Nephron progenitor cell (in vitro differentiated cells): ENCODE measurements at places on chromosomes 5 and 9.
A peak's percentile ranks its signal among the peaks of the same experiment; 100 is the strongest.

DNA sequence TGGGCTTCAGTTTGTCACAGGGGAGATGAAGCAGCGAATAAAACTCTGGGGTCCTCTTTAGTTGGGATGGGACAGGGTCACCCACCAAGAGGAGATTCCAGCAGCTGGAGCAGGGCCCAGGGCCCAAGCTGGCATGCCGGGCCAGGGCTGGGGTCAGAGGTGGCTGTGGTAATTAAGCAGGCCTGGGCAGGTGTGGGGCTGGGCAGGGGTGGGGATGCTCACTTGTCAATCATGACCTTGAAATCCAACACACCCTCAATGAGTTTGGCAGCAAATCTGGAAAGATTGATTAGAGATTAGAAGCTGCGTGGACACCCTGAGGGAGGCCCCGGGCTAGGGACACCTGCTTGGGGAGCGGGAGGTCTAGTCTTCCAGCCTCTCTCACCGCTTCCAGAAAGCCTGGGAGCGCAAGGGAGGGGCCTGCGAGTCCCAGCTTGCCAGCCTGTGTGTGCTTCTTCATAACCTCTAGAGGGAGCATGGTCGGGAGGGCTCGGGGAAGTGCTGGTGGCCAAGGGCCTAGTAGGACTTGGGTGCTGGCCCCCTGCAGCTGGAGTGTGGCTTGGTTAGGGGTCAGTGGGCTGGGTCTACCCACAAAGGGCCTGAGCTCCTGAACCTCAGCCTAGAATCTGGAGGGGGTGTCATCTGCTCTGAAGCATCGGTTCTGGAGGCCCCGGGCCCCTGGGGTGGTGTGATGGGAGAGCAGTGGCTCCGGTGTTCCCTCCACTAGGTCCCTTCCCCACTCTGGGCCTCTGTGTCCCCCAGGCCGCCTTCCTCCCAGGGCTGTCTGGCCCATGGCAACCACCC, 7.6 kb downstream of the CRAT start:
- peak; percentile 52 for DNase-seq

DNA sequence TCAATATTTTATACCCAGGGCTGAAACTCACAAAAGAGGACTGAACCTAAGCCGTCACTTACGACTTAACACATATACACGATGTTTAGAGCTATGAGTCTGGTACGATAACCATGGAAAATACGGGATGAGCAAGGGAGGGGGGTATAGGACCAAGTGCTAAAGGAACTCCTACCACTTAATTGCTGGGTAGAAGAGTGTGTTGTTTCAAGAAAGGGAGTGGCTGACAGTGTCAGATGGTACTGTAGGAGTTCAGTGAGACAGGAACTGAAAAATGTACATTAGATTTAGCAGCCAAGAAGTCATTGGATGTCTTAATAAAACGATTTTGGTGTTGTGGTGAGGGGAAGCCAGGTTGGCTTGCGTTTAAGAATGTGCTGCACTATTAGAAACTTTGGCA, 21.6 kb downstream of the SLC12A2 start:
- DNase-seq = no peak

DNA sequence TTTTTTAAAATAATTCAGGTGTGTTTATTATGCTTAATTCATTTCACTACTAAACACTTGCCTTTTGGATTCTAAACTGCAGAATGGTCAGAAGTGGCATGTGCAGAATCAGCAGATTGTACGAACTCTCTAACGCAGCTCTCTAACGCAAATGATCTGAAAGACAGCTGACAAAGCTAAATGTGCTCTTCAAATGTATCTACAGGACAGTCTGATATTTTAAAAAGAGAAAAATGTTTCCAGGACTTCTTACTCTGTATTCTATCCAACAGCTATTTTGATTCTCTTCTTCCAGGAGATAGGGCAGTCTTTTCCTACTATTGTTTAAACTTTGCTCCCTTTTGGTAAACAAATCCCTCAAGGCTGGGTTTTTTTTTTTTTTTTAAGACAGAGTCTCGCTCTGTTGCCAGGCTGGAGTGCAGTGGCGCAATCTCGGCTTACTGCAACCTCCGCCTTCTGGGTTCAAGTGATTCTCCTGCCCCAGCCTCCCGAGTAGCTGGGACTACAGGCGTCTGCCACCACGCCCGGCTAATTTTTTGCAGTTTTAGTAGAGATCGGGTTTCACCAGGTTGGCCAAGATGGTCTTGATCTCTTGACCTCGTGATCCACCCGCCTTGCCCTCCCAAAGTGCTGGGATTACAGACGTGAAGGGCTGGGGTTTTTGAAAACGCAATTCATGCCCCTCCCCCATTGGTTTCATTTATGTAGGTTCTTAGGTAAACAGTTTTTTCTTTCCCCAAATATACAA, 1.2 kb downstream of the NMRK1 start:
- DNase-seq = no peak

GRCh38 chr5:138890644-138891043, 15.5 kb upstream of the LRRTM2 start:
- DNase-seq = no peak

- DNase-seq = no peak
Observed at GRCh38 chr9:107750741-107751566, 261.4 kb upstream of the KLF4 start.

DNA sequence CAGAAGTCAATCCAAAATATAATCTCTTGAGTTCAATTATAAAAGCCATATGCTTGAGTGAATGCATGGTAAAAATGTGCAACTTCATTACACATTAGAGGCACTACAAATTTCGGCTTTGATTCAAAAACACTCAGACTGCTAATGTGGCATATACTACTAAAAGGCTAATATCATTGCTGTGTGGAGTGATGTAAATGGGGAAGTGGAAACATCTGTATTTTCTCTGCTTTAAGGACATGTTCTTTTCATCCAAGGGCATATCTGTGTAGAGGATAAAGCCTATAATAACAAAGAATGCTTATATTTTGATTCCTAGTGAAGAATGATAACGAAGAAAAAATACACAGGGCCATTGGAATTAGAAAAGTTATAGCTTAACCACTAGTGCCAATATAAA, 643.9 kb upstream of the ZNF608 start:
- no peak for DNase-seq

DNA sequence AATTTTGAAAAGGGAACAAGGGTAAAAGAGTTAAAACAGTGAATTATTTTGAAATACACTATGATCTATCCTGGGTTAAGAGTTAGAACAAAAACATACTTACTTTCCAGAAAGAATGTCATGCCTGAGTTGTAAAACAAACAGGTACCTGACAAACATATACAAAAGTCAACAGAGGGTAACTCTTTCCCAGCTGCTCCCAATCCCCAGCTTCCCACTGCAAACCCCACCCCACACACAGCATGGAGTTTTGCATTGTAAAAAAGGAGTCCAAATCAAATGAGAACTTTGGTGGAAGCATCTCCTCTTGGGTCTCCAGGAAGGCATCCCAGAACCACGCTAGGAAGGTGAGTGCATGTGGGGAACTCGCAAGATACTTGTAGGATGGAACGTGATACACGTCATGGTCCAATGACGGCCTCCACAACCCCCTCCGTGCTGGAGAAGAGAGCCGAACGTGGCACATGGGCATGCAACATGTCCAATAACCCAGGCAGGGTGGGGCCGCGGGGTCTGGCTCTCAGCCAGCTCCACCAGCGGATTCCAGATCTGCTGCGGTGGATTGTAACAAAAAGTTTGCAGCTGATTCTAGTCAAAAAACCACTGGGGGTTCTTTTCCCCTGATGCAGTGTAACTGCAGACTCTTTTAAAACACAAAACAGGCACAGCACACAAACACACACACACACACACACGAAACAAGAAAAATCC, 55.8 kb downstream of the EPB41L4B start:
- DNase-seq = no peak

DNA sequence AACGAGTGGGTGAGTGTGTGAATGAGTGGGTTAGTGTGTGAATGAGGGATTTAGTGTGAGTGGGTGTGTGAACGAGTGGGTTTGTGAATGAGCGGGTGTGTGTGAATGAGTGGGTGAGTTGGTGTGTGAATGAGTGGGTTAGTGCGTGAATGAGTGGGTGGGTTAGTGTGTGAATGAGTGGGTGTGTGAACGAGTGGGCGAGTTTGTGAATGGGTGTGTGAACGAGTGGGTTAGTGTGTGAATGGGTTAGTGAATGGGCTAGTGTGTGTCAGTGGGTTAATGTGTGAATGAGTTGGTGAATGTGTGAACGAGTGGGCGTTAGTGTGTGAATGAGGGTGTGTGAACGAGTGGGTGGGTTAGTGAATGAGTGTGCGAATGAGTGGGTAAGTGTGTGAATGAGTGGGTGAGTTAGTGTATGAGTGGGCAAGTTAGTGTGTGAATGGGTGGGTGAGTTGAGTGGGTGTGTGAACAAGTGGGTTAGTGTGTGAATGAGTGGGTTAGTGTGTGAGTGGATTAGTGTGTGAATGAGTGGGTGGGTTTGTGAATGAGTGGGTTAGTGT, 39.6 kb downstream of the NKD2 start:
- DNase-seq = no peak

GRCh38 chr9:99876190-99876589, 30.3 kb upstream of the STX17 start:
- no peak for DNase-seq

DNA sequence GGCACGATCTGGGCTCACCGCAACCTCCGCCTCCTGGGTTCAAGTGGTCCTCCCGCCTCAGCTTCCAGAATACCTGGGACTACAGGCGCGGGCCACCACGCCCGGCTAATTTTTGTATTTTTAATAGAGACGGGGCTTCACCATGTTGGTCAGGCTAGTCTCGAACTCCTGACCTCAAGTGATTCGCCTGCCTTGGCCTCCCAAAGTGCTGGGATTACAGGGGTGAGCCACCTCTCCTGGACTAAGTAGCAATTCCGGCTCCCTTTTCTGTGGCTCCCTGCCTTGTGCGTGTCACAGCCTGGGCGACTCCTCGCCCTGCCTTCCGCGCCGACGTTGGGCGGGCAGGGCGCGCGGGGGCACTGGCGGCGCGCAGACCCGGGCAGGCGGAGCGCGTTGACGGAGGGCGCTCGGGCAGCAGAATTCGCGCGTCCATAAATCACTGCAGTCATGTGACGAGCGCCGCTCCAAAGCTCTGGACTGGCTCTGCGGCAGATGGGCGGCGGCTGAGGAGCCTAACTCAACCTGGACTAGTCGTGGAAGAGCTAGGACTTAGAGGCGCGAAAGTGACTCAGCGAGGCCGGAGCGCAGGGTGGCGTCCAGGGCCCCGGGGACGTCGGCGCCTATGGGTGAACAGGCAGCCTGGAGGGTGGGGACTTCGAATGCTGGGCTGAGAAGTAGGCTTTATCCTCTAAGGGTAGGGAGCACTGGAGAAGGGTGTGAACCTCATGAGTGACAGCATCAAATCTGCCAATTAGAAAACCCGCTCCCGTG, 1.4 kb upstream of the CIZ1 start:
- no peak for DNase-seq

GRCh38 chr9:112757282-112757883, 6.8 kb downstream of the SNX30 start:
- no peak for DNase-seq

DNA sequence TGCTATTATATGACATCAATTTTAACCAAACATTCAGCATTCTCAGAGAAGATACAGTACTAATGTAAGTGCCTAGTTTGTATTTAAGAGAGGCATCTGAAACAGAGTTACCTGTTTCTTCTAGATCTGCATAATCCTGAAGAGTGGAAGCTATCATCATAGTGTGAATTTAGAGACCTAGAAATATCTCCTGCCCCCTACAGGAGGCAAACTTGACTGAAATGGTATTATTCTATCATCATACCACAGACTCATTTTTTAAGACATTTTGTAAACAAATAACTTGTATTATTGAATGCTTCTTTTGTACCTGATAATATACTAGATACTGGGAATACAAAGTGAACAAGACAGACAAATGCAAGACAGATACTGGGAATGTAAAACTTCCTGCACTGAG, 216.8 kb upstream of the RPS23 start:
- DNase-seq = no peak

DNA sequence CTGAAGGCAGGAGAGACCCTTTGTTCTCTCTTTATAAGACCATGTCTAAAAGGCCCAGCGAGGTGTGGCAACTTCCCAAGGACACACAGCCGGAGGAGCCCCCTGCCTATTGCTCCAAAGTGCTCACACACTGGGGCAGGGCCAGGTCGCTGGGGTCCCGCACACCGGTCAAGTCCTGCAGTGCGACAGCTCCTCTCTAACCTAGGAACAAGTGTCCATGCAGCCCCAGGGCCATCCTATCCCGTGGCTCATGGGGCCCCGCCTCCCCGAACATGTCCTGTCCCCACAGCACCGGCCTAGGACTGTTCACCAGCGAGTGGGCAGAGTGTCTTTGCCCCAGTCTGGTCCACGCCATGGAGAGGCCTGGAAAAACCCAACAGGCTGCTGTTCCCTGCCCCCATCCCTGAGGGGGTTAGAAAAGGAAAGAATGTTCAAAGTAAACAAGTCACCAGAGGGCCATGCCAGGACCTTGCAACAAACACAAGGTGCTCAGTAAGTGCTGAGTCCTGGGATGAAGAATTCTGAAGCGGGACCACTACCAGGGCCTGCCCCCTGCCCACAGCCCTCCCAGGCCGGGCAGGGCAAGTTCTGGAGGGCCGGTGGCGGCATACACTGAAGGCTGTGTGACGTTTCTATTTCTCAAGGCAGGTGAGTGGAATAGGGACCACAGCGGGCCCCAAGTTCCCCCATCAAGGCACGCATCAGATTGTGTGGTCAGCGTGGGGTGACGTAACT, 938 bp downstream of the NINJ1 start:
- DNase-seq = no peak

- DNase-seq = peak; percentile 51
Observed at GRCh38 chr5:178793151-178793550, 62.7 kb upstream of the ZNF354A start.

DNA sequence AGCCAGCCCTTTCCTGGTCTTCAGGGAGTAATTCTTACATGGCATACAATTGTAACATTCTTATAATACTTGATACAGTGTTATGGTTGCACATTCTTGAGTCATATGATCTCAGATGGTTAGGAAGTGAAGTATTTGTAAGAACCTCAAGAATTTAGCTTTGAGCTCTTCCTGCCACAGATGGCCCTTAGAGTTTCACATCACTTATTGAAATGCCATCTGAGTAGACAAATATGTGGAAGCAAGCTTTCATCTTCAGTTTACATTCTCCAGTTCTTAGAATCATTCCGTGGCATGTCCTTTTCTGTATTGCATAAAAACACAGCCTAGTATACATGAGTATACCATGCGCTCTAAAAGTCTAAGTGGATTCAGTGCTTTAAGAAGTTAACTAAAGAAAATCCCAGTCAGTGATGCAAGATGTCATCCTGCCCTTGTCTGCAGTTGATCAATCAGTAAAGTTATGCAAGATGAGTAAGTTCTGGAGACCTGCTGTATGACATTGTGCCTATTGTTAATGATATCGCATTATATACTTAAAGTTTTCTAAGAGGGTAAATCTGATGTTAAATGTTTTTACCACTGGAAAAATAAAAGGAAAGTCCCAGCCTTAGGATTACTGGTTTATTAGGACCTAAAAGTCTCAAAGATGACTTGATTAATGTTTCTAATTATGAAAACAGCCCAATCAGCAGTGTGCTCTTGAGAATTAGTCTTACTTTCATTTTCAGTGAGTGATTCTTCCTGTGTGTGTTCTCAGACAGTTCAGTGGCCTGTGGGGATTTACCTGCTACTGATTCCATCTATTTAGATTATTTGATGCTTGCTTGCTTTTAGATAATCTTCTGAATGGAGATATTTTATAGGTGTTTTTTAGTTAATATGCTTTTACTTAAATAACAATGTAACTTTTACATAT, 29.4 kb downstream of the RHOBTB3 start:
- no peak for DNase-seq
